ENCODE measurements at places on chromosomes 13 and 19. TPM values are rescaled to one million over a fixed set of nuclear protein-coding genes. Genes with fewer than 3 reads are reported as not detected.

Gene CYP2S1
- total RNA-seq, result 0.46 TPM

Gene URAD
- total RNA-seq, result not detected

Gene TDRD3
- 14.3 TPM for total RNA-seq

Gene PTH2
- not detected for total RNA-seq

Gene CGB3
- not detected for total RNA-seq

Gene RFX1
- total RNA-seq, result 6.6 TPM

Gene ATP4A
- total RNA-seq, result not detected

Gene CEACAM21
- not detected for total RNA-seq

Gene WDR87
- total RNA-seq, result not detected

Gene ATP8B3
- total RNA-seq, result 1.8 TPM
